Activated T-helper 2 cell treated with anti-CD3 and anti-CD28 coated beads, Interferon-gamma antibody, Interleukin-2, Interleukin-4, amounts not matched to agents 10 μg/mL and 5 μg/mL and 100 μg/mL, durations not matched to agents 14 hours and 24 hours and 36 hours (primary cell): ENCODE measurements at places on chromosomes 3 and 15. TPM values are rescaled to one million over a fixed set of nuclear protein-coding genes. Genes with fewer than 3 reads are reported as not detected.
A peak's percentile ranks its signal among the peaks of the same experiment; 100 is the strongest.

- DNase-seq: no peak
Observed at GRCh38 chr3:192090586-192090985, 629.6 kb downstream of the PYDC2 start.

The GOLGA8S gene
- total RNA-seq: 0.16 and 0.39 TPM in 2 replicates

- no peak for DNase-seq
Observed at GRCh38 chr3:136465296-136465695, 215.2 kb downstream of the PCCB start.

The CDHR4 gene
- 0.16 TPM in 1 of 2 replicates, not detected in the other for total RNA-seq

The FAM131A gene
- total RNA-seq: 12.6 and 13.9 TPM in 2 replicates

- no peak for DNase-seq
Observed at GRCh38 chr15:96535148-96535547, 204.6 kb downstream of the NR2F2 start.

DNA sequence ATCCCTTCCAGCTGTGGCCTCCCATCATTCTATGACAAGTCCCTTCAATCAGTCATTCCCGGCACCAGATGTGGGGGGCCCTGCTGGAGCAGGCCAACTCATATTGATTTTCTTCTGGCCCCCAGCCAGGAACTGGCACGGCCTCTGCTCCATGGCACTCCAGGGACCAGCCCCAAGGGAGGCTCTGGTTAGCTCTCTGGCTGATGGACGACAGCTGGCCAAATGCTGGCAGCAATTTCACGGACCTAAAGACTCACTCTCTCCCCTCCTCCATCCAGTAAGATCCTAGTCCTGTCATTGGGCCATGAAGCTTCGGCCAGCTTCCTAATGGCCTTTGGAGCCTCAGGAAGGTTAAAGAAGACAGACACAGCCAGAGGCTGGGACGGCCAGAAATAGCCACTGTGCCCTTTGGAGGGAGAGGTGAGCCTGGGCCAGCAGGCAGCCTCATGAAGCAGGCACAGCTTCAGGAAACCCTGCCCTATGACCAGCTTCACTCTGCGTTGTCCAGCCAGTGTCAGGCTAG is 131.0 kb downstream of the MEX3B start:
- DNase-seq: no peak

DNA sequence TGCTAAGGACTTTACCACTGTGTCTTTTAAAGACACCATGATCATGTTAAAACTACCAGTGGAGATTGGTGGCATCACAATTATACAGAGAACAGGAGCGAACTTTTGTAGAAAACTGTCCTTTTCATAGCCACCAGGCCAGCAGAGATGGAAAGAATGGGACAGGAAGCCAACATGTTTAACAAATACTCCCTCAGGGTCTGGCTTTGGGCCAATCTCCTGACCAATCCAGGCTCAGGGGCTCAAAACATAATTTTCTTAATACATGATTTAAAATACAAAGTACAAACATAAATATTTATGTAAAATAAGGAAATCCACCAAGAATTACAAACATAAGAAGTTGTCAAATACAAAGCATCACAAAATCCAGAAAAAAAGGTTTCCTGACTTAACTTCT is 266.0 kb downstream of the VPS13C start:
- no peak for DNase-seq

GRCh38 chr3:32140943-32141342 is 34.5 kb downstream of the GPD1L start:
- DNase-seq: no peak

The SLC7A14 gene
- not detected in 2 replicates for total RNA-seq

GRCh38 chr3:106251160-106251892 is 382.5 kb upstream of the CBLB start:
- no peak for DNase-seq

DNA sequence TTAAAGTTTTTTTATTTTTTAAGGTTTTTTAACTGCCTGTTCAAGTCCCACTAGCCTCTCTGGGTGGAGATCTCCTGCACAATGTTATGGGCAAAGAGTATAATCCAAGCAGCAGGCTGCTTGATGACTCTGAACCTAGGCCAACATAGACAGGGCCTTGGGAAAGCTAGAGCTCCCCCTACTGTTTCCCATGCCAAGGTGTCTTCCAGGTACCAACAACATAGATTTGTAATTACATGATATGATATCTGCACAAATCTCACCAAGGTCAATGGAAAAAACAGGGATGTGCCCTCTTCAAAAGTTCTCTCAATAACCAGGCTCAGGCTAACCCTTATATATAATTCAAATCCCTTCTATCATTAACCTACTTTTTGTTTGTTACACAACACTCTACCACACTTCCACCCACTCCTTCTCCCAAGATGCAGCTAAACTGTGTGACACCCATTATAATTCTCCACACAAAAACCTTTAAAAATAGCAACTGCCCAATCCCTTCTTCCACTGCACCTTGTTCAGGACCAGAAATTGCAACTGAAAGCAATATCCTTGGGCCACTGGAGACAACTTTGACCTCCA is 43.8 kb downstream of the RBM15B start:
- peak; percentile 26 for DNase-seq

DNA sequence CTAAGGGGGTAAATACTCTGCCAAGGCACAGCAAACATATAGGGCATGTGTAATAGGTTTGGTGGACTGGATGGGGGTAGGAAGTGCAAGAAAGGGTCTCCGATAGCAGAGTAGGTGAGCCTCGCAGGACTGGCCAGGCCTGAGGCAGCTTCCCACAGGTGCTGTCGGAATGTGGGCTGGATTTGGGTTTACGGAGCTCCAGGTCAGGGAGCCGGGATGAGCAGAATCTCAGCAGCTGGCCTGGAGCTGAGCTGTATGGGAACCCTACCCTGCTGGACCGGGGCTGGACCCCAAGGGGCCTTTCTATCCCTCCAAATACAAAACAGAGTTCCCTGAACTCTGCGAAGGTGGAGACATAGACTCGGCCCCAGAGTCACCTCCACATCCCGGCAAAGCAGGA is 15.0 kb downstream of the KLF15 start:
- no peak for DNase-seq

The CELF6 gene
- 0.16 and 0.30 TPM in 2 replicates for total RNA-seq

- DNase-seq: no peak
Observed at GRCh38 chr15:50190166-50190570, 8.2 kb downstream of the SLC27A2 start.

DNA sequence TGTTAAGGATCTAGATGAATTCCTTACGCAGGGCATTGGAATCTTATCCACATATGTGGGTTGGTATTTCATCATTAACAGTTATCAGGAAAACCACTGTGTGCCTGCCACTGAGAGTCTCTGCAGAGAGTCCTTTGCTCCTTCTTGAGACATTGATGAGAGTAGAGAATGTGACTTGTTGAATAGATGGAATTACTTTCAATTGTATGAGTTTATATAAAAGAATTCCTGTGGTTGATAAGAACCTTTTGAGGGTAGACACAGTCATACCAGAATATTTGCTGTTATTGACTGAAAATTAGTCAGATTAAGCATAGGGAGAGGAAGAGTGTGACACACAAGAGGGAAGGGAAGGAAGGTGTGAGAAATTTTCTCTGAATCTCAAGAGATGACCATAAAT is 30.8 kb downstream of the ARHGEF26 start:
- DNase-seq: no peak

GRCh38 chr3:114242947-114243346 is 5.6 kb upstream of the ZNF80 start:
- no peak for DNase-seq

- DNase-seq: no peak
Observed at GRCh38 chr3:46006238-46007032, 10.8 kb upstream of the FYCO1 start.

GRCh38 chr3:161070252-161070930 is 34.8 kb downstream of the B3GALNT1 start:
- no peak for DNase-seq

DNA sequence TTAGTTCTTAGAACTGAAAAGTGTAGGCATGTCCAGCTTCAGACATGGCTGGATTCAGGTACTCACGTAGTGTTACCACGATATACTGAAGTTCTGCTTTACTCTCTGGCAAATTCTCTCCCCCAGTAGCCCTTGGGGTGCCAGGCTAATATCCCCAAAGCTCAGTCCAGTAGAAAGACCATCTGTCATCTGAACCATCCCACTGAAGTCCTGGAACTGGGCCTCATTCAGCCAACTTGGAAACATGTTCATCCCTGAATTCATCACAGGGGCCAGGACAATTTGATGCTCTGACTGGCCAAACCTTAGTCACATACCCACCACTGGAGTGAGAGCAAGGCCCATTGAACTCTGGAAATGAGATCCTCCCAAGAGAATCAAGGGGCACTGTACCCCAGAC is 8.2 kb downstream of the EFCC1 start:
- no peak for DNase-seq

The SELENOS gene
- total RNA-seq: 39.2 and 40.5 TPM in 2 replicates

- DNase-seq: no peak
Observed at GRCh38 chr3:119181765-119182164, 8.4 kb downstream of the UPK1B start.

DNA sequence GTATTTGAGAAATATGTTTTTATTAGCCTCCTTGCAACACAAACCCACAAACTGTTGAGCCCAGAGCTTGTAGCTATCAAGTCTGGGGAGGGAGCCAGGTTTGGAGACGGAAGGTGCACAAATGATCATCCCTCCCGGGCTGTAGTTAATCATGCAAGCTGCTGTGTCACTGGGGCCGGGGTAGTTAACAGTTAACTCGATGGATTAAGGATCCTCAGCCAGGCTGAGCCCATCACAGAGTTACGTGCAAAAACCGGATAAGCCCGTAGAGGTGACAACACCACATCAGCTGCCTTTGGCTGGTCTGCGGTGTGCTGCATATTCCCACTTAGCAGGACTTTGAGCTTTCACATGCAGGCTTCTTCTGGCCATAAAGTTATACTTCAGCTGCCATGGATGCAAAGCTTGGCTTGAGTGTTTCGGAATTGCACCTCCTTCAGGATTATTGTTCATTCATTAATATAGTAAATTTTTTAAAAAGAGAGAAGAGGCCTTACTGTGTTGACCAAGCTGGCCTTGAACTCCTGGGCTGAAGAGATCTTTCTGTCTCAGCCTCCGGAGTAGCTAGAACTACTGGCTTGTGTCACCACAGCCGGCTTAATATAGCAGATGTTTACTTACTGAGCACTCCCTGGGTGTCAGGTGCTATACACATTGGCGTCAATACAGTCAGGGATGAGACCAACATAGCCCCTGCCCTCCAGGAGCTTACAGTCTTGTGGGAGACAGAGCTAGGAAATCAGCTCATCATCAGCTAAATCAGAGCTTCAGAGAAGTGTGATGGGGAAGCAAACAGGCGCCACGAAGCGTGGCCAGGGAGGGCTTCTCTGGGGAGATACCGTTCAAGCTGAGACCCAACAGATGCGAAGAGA is 226.8 kb upstream of the BHLHE40 start:
- no peak for DNase-seq

GRCh38 chr3:113218011-113218680 is 6.8 kb downstream of the BOC start:
- DNase-seq: no peak

DNA sequence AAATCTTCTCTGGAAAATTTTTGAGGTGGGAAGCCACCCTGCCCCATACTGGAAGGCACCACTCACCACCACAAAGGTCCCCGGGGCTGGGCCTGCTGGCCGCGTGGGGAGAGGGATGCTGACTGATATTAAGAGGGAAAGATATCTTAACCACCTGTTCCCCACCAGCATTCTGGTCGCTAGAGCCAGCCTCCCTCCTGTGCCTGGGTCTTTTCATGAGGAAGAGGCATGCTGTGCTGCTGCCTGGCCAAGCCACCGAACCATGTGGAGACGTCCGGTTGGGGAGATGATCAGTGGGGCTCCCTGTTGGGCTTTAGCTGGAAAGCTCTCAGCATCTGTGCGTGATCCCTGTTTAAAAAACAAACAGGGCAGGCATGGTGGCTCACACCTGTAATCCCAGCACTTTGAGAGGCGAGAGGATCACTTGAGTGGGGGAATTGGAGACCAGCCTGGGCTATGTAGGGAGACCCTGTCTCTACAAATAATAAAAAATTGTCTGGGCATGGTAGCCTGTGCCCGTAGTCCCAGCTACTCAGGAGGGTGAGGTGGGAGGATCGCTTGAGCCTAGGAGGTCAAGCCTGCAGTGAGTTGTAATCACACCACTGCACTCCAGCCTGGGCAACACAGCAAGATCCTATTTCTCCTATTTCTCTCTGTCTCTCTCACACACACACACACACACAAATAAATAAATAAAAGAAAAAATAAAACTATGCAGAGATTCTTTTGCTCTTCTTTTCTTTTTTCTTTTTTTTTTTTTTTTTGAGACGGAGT is 1.0 kb downstream of the KLHL18 start:
- no peak for DNase-seq

DNA sequence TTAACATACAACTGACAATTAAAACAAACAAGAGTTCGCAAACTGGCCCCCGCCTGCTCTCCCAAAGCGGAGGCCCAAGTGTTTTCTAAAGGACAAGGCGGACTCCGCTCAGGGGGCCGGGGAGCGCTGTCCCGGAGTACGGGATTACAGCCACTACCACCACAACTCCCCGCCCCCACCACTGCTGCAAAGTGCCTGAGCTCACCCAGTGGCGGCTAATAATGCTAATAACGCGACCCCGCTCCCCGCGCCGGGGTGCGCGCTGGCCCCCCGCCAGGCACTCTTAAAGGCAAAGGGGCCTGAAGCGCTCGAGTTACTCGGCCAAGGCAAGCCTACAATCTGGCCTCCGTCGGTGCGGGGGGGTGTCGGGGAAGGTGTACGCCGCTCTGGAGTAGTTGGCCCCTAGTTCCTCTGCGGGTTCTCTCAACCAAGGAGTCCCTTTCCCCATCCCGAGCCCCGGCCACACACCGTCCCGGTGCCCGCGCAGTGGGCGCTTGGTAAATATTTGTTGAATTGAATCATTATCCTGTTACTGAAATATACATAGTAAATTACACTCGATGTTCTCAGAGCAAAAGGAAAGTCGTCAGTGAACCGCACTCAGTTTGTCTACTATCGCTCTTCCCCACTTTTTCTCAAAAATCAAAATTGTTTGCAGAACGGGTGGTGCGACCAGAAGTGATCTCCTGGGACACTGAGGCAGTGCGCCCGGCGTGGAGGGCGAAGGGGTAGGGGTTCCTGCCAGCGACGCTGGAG is 827 bp downstream of the WNT5A start:
- no peak for DNase-seq

The TM4SF18 gene
- total RNA-seq: not detected in 2 replicates

GRCh38 chr15:88028024-88028423 is 228.5 kb downstream of the NTRK3 start:
- DNase-seq: no peak
